MCF 10A (cell line): ENCODE measurements at places on chromosomes 11 and 22. TPM values are rescaled to one million over a fixed set of nuclear protein-coding genes. Genes with fewer than 3 reads are reported as not detected.

MYRF gene
- 0.16 TPM in 1 of 2 replicates, not detected in the other for total RNA-seq

PPFIBP2 gene
- total RNA-seq = 3.5 and 4.3 TPM in 2 replicates

GVQW3 gene
- 1.5 and 1.6 TPM in 2 replicates for total RNA-seq

DNA sequence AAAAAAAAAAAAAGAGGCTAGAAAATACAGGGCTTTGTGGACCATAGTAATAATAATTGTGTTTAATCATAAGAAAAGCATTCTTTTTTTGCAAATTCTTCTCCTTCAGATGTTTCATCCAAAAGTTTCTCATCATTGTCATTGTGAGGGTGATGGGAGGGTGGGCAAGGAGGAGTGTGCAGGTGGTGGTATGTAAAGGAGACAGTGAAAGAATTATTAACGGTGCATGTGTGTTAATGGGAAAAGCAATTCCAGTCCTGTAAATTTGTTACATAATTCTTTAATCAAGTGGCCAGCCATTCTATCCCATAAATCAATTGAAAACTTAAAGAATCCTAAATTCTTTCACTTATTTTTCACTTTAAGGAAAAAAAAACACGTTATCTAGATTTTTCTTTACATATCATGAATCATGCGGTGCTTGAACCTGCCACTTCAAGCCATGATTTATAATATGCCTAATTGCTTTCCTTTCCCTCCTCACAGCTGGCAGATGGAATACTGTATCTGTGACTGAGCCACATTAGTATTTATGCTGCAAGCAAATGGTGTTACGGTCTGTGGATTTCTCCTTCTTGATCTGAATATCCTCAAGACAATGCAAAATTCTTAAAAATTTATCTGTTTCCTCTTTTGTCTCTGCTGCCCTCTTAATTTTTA is 318.5 kb downstream of the JRKL start:
- DNase-seq = no peak

DNA sequence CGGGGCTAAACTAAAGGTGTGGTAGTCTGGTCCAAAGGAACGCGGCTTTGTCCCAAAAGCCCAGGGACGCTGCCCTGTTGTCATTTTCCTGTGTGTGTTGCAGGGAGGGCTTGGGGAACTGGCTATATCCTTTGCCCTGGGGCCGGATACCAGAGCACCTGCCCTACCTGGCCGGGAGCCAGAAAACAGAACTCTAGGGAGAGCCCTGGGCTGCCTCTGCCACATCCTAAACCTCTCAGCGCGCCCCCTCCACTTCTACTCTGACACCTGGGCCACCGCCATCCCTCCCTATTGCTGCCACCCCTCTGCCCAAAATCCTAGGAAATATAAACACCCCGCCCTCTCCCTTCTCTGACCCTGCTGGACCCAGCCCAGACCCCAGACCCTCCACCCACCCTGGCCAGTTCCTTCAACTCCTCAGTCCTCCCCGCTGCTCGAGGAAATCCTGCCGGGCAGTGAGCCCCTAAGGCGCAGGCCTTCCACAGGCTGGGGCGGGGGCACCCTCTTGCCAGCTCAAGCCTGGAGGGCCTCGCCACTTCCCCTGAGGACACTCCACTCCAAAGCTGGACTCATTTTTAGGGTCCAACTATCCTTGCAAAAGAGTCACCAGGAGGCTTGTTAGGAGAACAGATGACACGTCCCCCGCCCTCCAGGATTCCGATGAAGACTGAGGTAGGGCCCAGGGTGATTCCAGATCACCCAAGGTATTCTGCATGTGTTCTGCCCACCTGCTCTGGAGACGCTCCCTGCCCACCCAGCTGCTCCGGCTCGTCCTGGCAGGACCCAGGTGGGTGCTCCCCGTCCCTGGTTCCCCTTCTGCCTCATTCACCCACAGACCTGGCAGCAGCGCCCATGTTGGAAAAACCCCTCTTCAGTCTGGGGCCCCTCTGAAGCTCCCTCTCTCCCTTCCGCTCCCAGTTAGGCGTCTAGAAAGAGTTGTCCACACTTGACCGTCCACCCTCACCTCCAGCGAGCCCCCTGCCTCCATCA is 12.2 kb downstream of the KCTD17 start:
- DNase-seq = no peak

- no peak for DNase-seq
Observed at GRCh38 chr11:80838153-80838552, 1397.3 kb upstream of the TENM4 start.

- DNase-seq = no peak
Observed at GRCh38 chr11:68153742-68154141, 32.6 kb upstream of the CHKA start.
